Naive thymus-derived CD8-positive, alpha-beta T cell (primary cell): ENCODE measurements at places on chromosomes 1 and 21.

- DNase-seq = no peak
Observed at GRCh38 chr1:203065191-203065590, 20.6 kb downstream of the MYOG start.

GRCh38 chr1:154295408-154296235, 23.2 kb downstream of the HAX1 start:
- no peak for DNase-seq

DNA sequence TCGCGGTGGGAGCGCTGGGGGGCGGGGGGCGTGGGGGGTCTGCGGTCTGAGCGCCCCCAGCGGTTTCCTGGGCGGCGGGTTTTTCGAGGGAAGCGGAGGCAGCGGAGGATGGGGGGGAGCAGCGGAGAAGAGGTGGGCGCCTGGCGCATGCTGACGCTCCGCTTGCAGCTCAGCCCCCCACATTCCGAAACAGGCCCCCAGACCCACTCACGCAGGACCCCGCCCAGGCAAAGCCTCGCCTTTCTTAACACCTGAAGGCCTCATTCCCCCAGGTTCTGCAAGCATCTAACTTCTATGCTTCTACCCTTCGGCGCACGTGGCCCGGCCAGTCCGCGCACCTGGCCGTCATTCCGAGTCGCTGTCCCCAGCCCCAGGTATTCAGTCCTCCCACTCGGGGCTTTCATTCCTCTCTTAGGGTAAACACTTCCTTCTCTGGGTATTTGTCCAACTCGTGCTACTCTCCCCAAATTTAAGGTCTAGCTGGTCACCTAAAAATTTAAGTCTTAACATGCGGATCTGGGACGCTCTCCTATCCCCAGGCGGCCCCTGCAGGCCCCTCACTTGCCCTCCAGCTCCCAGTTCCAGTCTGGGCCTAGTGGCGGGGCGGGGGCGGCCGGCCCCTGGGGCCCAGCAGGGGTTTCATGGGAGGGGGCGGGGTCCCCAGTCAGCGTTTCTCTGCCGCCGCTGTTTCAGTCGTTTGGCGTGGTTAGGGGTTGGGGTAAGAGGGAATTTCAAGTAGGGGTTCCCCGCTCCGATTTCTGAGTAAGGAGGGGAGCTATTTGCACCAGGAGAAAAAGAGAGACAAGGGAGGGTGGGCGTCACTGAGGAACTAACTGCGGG, 2.8 kb upstream of the ZBTB7B start:
- no peak for DNase-seq

DNA sequence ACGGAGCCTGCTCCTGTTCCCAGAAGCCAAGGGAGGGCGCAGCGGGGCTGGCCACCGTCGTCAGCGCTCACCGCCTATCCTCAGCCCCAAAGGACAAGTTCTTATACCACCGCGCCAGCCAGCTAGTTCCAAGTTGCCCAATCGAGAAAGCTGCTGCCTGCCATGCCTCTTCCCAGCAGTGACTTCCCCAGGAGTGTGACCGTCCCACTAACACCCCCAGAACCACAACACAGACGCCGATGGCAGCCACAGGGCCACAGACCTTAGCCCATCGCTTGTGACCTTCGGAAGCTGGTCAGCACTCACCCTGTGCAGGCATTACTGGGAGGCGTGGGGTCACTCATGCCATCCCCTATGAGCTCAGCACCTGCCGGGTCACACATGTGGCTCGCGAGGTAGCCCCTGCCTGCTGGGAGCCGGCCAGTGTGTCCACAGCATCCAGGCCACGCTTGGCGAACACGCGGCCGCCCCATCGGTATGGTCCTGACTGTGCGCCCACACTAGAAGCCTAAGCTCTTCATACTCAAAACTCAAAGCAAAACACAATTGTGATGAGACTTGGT, 20.1 kb downstream of the NADK start:
- no peak for DNase-seq

GRCh38 chr1:54804471-54805132, 3.5 kb upstream of the TTC22 start:
- no peak for DNase-seq

- no peak for DNase-seq
Observed at GRCh38 chr1:212110617-212111016, 75.1 kb downstream of the DTL start.

GRCh38 chr1:196143602-196144342, 464.5 kb downstream of the KCNT2 start:
- no peak for DNase-seq

DNA sequence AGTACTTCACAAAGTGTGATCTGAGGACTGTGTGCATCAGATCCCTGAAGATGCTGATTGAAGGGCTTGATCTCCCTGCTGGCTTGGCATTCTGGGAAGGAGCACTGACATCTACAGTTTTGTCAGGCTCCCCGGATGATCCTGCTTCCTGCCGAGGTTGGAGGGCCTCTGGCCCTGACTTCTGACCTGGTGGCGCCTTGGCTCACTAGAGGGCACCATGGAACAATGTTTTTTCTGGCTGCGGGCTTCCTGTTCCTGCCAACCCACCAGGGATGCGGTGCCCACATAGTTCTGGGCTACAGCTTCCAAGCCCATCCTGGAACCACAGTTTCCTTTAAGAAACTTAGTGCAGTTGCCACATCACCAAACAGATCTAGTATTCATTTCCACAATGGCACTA, 38.8 kb upstream of the RASAL2 start:
- no peak for DNase-seq

GRCh38 chr1:19955534-19956170, 23.8 kb downstream of the PLA2G2A start:
- DNase-seq = no peak

DNA sequence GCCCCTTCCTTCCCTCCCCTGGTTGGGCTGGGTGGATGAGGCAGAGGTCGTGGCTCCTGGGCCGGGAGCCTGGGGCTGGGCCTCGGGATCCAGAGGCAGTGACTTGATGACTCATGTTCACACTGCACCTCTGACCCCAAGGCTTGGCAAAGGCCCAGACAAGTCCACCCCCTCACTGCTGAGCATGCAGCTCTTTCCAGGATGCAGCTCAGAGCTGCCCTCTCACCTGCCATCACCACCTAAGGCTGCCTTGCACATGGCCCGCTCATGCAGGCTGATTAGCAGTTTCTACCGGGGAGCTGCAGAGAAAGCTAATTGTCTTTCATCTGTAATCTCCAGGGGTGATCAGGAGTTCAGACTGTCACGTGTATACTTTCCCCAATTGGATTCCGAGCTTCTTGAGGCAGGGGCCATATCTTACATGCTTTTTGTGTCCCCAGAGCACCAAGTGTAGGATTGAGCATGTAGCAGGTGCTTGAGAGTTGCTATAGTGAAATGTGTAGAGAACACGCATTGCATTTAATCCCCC, 62.1 kb downstream of the LRRN2 start:
- no peak for DNase-seq

GRCh38 chr21:15422783-15423182, 307.0 kb upstream of the USP25 start:
- DNase-seq = no peak

- no peak for DNase-seq
Observed at GRCh38 chr1:29305943-29306342, 69.6 kb downstream of the PTPRU start.

DNA sequence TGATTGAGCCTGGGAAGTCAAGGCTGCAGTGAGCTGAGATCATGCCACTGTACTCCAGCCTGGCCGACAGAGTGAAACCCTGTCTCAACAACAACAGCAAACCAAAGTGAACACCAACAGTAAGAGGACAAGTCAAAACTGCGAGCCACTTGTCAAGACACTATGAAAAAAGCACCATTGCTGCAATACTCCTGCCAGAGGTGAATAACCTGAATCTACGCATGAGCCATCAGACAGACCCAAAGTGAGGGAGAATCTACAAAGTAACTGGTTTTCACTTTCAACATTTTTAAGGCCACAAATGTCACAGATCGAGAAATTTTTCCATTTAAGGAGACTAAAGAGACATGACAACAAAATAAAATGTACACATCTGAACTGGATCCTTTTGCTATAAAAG, 21.9 kb downstream of the SYNJ1 start:
- DNase-seq = no peak

DNA sequence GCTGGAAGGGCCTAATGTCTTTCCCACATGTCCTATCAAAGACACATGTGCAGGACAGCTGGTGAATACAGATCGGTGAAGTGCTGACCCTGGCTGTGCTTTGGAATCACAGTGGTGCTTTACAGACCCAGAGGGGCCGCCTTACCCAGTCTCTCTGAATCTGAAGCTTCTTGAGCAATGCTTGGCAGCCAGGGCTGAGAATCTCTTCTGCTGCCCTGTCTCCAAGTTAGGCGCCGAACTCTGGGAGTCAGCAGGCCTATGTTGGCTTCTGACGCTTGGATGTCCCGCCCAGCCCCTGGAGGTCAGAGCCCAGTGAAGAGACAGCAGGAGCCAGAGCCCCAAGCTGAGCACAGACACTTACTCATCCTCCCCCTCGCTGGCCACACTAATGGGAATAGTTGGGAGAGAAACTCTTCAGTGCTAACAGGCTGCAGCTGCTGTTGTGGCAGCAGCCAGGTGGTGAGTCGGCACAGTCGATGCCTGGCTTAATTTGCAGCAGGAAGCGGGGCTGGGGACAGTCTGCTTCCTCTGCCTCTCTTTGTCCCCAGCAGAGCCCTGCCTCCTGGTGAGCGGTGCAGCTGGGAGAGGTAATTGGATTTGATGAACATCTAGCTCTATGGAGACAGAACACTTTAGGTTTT, 68.1 kb downstream of the URB2 start:
- DNase-seq = no peak

DNA sequence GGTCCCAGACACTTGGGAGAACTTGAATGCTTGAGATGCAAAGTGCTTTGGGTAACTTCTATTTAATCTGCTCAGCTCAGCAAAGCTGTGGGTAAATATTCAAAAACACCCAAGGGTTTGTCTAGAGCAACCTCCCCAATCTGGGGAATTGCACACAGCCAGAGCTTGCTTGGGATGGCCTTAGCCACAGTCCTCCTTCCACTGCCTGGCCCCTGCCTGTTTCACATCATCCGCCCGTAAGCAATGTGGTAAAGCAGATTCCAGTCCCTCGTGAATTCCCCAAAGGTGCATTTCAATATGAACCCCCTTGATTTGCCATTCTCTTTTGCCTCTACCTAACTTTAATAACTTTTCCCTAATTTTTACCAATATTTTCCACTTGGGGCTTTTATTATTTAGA, 418.1 kb downstream of the DISC1 start:
- no peak for DNase-seq

DNA sequence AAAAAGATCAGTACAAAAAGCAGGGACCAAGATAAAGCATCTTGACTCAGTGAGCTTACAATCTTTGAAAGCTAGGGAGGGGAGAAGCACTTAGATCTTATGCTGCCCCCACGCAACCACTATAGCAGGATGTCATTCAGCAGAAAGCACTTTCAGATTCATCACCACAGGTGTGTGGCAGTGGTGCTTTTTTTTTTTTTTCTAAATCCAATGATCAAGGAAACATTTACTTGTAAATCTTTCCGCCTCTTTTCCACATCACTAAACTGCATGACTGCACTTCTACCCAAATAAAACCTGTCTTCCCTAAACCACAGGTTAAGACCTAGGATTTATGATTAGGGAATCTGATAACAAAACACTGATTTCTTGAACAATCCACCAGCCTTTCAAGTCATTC, 154.8 kb downstream of the SLC45A1 start:
- peak; percentile 67 for DNase-seq

DNA sequence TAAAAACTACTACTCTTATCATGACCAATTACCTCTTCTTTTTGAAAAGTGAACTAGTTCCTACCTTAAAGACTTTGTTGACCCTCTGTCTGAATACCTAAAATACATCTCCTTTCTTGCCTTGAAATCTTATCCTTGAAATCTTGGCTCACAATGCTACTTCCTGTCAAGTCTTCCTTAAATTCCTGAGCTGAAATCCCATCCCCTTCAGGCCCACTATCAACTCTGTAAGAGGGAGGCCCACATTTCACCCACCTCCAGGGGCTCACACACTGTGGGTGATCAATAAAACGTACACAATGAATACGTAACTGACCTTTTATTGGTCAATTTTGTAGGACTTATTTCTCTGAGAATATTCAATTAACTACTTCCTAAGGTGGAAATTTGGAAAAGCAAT, 88.0 kb downstream of the APP start:
- DNase-seq = no peak

DNA sequence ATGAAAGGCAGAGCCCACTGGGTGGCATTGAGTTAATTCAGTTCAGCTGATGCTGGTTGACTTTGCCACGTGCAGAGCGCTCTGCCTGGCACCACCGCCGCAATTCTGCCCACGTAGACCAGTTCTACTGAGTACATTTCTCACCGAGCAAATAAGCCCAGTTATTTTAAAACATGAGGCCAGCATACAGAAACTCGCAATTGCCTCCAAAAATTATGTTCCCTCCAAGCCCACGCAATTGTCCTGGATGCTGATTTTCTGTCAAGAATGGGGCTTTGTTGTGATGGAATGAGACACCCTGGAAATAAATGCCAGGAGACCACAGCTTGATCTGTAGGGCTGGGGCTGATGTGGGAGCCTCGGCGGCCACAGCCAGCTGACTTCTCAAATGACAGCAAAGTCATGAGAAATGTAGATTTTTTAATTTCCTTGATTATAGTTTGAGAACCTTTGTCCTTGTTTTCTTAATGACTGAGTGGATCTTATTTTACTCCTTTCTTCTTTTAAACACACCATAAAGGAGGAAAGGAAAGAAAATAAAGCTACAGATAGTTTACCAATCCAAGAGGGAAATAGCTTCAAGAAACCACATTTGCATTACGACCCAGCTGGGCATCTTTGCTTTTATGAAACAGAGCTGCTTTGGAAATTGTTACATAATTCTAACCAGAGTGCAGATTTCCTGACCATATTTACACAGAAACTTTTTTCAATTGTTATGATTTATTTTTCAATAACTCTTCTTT, 11.6 kb upstream of the PARP1 start:
- DNase-seq = no peak

- no peak for DNase-seq
Observed at GRCh38 chr1:22919341-22920025, 53.2 kb downstream of the LACTBL1 start.

DNA sequence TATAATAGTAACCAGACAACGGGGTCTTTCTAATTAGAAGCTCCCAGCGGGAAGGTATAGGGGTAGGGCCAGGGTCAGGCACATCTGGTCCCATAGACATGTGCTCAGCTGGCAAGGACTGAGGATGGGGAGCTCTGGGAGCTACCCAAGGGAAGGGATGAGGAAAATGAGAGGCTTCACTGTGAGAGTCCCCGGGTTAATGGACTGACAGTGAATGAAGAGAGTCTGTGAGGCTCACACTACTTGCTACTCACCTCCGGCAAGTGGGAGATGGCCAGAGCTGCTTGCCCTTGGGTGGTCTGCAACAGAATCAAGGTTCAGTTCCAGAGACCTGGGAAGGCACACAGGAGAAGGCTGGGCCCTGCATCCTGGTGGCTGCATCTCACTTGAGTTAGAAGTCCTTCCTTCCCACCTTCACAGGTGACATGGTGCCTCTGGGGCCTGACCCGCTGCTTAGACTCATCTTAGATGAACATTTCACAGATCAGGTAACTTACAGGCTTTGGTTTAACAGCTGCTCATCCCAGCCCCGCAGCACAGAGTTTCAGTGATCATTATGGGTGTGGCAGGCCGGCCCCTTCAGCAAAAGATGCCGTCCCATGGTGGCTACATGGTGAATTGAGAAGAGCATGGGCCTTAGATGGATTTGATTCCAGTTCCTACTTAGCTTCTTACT, 31.7 kb downstream of the EIF2D start:
- no peak for DNase-seq
